ENCODE measurements at places on chromosomes 2 and 18.

DNA sequence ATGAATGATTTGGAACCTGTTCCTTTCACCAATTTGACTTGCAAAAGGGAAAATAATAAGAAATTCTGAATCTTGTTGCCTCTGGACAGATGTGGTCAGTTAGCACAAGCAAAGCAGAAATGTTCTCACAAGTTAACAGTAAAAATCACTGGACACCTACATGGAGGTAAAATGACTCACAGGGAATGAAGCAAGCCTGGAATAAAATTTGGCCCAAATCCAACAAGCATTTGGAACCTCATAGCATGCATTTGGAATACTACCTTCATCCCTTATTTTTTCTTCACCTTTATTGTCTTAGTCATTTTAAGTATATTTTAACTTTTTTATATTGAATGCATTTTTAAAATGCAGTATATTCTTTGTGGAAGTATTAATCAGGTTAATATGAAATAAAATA, 602.9 kb downstream of the ARHGAP15 start:
- DNase-seq: no peak

- DNase-seq: no peak
These were observed 36.9 kb downstream of the CCBE1 start for GRCh38 chr18:59660366-59660765.

DNA sequence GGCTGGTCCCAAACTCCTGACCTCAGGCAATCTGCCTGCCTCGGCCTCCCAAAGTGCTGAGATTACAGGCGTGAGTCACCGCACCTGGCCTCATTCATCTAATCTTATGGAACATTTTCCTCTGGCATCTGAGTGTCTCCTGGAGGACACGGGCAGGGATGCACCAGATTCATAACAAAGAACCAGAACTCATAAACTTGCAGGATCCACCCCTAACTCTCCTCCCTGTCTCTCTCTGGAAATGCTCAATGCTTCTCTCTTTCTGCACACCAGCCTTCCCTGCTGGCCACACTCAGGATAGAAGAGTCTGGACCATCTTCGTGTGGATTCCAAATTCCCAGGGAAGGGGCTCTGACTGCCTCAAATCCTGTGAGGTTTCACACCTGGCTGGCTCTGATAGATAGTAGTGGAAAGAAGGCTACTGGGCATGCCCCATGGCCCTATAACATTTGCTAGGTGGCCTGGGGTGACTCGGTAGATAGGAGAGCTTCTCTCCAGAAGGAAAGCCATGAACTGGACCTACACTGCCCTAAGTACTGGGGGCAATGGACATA, 483.2 kb upstream of the GYPC start:
- DNase-seq: no peak

GRCh38 chr2:54668711-54669110, 54.8 kb upstream of the EML6 start:
- DNase-seq: no peak

DNA sequence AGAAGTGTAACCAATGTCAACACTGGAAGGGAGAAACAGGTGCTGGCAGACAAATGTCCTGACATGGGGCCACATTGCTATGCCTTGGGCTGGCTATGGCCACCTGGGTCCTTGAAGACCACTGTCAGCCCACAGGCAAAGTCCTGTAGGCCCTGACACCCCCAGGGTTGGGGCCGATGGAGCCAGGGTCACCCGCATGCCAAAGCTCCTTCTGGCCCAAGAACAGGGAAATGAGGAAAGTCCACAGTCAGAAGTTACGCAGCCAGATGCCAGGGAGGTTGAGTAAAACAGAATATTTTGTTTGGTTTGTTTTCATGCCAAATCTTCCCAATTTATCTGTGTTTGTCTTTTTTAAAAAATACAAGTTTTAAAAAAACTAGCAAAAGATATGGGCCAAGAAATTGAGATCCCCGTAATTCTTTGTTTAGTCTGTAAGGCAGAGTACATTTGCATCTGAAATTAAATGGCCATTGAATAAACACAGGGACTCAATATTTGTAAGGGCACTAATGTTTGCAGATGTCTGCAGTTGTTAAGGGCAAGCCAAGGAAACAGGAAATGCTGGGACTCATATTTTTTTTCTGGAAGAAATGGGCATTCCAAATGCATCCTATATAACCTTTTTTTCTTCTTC, 186.4 kb downstream of the FAM210A start:
- no peak for DNase-seq

GRCh38 chr2:85822766-85823165, 66.0 kb downstream of the ST3GAL5 start:
- no peak for DNase-seq
